NCI-H1417 (cell line): ENCODE measurements at places on chromosomes 12 and 14.

GRCh38 chr12:85405262-85405661, 125.2 kb downstream of the ALX1 start:
- no peak for DNase-seq

- DNase-seq: no peak
Observed at GRCh38 chr14:76495983-76496382, 120.0 kb downstream of the ESRRB start.

DNA sequence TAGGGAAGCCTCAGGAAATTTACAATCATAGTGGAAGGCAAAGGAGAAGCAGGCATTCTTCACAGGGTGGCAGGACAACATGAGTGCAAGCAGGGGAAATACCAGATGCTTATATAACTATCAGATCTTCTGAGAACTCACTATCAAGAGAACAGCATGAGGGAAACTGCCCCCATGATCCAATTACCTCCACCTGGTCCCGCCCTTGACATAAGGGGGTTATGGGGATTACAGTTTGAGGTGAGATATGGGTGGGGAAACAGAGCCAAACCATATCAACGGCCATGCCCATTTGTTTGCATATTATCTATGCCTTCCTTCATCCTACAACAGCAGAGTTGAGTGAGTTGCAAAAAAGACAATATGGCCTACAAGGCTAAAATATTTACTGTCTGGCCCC, 140.2 kb upstream of the CCDC196 start:
- DNase-seq: no peak

DNA sequence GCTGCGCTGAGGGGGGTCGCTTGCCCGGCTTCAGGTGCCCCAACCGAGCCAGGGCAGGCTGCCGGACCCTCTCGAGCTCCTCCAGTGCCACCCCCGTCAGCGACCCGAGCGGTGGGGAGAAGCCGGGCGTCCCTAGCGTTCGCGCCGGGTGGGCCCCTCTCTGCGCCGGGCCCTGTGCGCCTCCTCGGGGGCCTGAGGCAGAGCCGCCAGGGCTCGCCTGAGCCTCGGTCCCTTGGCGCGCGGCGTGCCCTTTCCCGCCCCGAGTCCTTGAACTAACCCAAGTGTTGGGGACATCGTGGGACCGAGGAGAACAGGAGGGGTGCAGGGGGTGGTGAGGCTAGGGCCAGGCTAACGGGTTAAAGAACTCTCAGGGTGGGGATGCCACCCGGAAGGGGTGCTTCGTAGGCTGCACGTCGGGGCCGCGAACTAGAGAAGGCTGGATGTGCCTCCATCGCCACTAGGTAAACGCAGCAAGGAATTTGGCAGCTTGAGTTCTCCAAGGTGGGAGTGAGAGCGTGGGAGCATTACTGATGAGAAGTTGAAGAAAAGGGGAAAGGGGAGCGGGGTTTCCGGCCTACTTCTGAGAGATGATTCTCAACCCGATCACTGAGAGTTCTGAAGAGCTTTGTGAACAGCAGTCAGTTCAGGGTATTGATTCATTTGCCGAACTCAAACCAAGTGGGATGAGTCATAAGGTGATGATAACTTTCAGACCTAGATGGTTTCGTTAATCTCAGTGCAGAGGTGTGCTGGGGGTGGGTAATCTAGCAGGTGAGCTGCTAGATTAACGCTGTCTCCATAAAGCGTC, 618 bp downstream of the RNF34 start:
- peak; percentile 83 for DNase-seq

- DNase-seq: no peak
Observed at GRCh38 chr14:91348845-91349465, 68.7 kb downstream of the CCDC88C start.

- DNase-seq: no peak
Observed at GRCh38 chr12:91743704-91744321, 401.8 kb downstream of the BTG1 start.

DNA sequence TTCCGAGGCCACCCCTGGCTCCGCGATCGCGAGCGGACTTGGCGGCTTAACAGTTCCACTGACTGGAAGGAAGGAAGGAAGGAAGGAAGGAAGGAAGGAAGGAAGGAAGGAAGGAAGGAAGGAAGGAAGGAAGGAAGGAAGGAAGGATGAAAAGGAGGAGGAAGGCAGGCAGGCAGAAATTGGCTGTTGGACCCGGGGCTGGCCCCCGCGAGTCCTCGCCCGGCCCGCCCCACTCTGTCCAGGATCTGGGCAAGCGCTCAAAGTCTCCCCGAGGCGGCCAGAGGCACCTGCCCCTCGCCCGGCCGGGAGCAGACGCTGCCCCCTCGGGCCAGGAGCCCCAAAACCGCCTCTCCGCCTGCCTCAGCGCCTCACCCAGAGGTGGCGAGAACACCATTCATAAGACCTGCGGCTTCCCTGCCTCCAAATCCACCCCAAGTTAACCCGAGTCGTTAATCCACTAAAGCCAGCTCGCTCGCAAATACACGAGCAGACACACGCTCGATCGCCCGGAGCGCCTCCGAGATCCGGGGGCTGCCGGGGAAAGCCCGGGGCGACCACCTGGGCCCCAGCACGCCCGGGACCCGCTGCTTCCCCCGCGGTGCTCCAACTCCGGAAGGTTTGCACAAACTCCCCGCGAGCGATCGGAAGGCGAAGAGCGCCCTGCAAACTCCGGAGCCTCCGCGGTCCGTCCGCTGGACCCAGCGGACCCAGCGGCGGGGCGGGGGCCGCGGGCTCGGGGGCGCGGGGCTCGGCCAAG, 844 bp downstream of the DPF3 start:
- DNase-seq: peak; percentile 60

DNA sequence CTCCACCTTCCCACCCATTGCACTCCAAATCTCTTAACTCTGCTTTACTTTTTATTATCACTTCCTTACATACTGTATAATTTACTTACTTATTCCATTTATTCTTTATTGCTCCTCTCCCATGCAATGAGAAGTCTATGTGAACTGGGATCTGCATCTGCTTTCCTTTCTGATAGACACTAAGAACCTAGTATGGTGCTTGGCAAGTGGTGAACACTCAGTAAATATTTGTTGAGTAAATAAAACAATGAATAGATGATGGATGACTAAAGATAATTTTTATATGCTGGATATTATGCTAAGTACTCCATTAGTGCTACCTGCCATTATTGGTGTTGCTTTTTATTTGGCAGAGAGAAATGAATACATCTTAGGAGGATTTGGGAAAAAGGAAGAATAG, 151.0 kb downstream of the TPH2 start:
- peak; percentile 97 for DNase-seq

- DNase-seq: peak; percentile 8
Observed at GRCh38 chr14:83300476-83301064, 1766.9 kb upstream of the SEL1L start.

DNA sequence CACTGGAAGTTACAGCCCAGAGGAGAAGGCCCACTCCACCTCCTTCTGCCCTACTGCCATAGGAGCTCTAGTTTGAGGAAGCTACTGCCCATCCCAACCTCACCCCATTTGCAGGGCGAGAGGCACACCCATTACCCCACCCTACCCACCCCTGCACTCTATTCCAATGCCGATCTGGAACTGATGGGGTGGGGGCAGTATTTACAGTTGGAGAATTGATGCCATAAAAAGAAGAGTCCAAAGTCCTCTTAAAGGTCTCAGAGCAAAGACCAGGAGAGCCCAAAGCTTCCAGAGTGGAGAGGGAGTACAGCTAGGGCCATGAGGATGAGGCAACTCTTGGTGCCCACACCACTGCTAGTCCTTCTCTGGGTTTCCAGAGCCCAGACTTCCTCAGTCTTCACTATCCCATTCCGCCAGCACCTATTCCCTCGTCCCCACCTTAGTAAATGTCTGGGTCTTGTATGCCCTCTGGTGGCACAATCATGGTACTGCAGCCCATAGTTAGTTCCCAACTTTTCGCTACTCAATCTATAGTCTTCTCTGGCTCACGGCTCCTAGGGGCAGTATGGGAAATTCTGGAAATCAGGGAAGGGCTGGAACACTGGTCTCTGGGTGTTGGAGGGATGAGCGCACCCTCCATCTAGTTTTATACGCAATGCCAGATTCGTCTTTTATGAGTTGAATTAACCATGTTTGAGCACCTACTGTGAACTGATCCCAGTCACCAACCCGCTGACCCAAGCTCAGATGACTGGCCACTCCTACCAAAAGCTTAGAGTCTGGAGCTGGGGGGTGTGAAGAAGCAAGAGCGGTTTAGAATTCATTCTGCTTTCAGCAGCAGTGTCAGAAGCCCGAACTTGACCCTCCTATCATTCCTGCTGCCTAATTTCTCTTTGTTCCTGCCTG, 6.9 kb upstream of the ADCY6 start:
- peak; percentile 79 for DNase-seq

- no peak for DNase-seq
Observed at GRCh38 chr14:34241185-34241711, 220.8 kb downstream of the SPTSSA start.

- DNase-seq: no peak
Observed at GRCh38 chr14:51574009-51574408, 77.7 kb upstream of the FRMD6 start.

- DNase-seq: no peak
Observed at GRCh38 chr12:66393890-66394289, 91.6 kb downstream of the HELB start.

- DNase-seq: no peak
Observed at GRCh38 chr12:47488888-47489287, 216.9 kb downstream of the RPAP3 start.

- DNase-seq: no peak
Observed at GRCh38 chr12:104975587-104976343, 10.4 kb upstream of the NOPCHAP1 start.

GRCh38 chr12:89840162-89840922, 131.7 kb upstream of the ATP2B1 start:
- DNase-seq: peak; percentile 4

GRCh38 chr12:71158361-71158882, 623 bp upstream of the TSPAN8 start:
- DNase-seq: peak; percentile 88

GRCh38 chr12:2460051-2460670, 334.6 kb upstream of the FKBP4 start:
- DNase-seq: peak; percentile 16

- no peak for DNase-seq
Observed at GRCh38 chr12:71935594-71935993, 3.1 kb upstream of the TPH2 start.

DNA sequence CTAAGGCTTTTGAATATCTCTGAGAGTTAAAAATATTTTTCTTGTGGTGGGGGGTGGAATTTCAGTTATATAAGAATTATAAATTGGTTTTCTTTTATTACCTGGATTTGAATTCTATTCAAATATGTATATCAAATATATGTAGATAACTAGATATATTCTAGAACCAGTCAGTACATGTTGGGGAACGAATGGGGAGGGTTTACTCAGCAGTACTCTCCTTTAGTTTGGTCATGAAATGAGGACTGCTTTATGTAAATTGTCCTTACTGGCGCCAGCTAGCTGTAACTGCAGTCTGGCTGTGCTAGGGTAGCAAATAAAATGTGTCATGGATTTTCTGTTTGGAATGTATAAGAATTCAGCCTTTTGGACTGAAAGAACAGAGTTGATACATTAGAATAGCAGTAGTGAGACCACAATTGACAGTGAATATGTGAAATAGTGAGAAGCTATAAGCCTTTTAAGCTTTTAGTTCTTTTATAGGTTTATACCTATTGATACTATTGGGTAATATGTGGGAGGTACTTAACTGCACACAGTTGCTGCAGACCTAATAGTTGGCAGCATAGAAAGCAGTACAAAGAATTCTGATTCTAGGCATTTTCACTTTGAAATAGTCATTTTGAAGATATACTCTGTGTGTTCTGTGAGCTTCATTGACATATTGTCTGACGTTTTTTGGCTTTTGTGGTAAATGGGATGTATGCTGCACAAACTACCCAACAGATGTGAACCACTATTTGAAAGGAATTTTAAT, 29.0 kb downstream of the ATF7IP start:
- DNase-seq: peak; percentile 33

DNA sequence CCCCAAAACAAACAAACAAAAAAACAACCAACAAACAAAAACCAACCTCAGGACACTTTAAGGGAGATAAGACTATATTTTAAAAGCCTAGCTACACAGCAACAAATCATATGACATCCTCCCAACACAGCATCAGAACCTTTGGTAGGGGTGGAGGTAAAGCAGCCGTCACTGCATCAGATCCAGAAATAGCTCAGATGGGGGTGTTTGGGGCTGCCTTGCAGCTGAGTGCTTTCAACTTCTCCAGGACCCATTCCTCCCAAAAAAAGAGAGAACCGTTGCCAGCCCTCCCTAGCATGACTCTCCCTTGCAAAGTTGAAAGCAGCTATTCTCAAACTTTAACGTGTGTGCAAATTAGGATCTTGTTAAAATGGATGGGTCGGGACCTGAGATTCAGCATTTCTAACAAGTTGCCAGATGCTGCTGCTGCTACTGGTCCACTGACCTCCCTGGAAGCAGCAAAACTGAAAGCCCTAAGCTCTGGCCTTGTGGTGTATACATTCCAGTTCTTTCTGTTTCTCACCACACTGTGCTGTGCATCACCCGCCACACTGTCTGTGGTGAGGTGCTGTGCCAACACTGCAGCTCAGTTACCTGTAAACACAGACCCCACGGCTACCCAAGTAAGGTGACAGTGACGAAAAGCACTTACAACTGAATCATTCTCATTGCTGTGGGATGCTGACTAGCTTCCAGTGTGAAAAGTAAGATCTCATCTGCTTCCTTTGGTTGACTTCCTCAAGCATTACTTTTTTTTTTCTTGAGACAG, 54.0 kb downstream of the SLC38A1 start:
- no peak for DNase-seq

DNA sequence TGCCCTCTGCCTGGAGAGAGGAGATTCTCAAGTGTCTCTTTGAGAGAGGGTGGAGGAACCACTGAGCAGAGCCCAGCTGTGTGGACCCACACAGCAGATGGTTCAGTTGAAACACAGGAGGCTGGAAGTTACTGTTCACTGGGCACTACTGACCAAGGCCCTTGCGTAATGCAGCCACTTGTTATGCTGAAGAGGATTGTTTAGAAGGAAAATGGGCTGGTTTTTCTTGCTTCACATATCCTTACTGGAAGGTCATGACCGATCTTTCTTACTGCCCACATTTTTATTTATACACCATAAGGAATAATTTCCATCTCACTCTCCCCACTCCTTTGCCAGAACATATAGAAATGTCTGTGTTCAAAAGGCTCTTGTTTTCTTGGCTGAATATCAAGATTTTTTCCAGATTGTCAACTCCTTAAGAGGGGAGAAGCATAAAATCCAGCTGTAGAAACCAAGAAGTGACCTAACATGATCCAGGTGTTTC, 375.1 kb upstream of the DDHD1 start:
- peak; percentile 21 for DNase-seq

DNA sequence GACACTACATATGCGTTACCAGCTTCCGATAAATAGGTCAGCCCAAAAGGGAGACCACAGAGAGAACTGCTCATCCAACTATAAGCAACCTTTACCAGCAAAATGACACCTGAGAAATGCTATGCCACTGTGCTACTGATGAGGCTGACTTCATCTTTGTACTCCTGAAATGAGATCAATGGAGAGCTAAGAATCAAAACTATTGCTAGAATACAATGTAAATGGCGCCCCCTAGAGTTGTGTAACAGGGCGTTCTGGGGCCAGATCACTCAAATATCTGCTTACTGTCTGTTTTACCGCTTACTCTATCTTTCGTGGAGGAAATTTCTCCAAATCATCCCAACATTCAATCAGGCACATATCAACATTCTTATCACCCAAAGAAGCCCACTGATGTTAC, 4.6 kb downstream of the ZNF384 start:
- DNase-seq: peak; percentile 23

- no peak for DNase-seq
Observed at GRCh38 chr14:46399049-46399448, 252.5 kb downstream of the RPL10L start.

GRCh38 chr12:89386138-89386537, 33.8 kb upstream of the DUSP6 start:
- DNase-seq: no peak

- no peak for DNase-seq
Observed at GRCh38 chr12:93181409-93181965, 196.2 kb upstream of the NUDT4 start.

GRCh38 chr14:73610687-73611086, 1.6 kb upstream of the ACOT6 start:
- DNase-seq: no peak
